T-helper 1 cell (primary cell): ENCODE measurements at places on chromosomes 5 and 9.
A peak's percentile ranks its signal among the peaks of the same experiment; 100 is the strongest.

- no peak for DNase-seq
Observed at GRCh38 chr5:61167382-61167781, 5.1 kb upstream of the SMIM15 start.

DNA sequence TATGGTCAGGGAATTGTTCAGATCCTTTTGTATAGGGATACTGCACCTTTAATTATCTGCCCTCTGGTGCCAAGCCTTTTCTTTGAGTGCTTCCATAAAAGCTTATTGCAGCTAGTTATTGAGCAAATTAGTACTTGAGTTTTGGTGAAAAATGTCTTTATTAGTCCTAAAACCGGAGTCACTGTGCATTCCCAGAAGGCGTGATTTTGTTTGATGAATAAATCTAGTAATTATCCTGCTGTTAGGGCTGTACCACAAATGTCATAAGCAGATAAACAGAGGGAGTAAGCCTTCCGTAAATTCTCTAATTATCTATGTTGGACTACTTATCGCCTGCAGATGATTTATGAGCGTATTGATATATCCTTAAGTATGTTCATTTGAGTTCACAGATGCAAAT lies 620.7 kb upstream of the ARRDC3 start:
- no peak for DNase-seq

DNA sequence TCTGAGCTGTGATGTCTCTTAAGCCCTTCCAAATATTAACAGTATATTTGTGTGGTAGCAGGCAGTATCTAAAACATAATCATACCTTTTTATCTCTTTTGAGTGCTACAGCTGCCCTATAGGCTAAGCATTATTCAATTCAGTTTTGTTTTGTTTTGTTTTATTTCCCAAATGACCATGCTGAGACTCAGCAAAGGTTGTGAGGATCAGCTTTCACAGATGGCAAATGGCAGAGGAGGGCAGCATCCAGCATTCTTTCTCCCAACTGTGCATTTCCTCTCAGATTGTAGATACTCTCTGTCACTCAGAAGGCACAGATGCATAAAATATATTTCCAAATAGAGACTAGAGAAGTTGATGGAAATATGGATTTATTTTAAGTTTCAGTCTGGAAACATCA lies 90.7 kb downstream of the DAPK1 start:
- no peak for DNase-seq

GRCh38 chr5:147507480-147508126 lies 2.3 kb downstream of the DPYSL3 start:
- no peak for DNase-seq

DNA sequence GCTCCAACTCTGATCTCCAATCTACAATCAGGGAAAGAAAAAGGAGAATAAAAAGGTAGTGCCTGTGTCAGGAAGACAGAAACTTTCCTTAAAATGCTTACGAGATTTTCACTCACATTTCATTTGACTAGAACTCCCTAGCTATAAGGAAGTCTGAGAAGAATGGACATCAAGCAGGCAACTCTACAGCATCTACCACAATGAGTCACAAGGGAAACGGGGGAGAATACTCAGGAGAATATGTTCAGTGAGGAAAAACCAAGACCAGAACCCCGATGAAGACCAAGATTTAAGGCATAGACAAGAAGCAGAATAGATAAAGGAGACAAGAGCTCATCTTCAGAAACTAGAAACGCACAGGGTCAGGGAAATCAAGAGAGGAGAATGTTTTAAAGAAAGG lies 9.0 kb upstream of the SETD9 start:
- DNase-seq, result no peak

- DNase-seq, result peak; percentile 51
Observed at GRCh38 chr9:114291064-114291474, 31.8 kb upstream of the ORM1 start.

DNA sequence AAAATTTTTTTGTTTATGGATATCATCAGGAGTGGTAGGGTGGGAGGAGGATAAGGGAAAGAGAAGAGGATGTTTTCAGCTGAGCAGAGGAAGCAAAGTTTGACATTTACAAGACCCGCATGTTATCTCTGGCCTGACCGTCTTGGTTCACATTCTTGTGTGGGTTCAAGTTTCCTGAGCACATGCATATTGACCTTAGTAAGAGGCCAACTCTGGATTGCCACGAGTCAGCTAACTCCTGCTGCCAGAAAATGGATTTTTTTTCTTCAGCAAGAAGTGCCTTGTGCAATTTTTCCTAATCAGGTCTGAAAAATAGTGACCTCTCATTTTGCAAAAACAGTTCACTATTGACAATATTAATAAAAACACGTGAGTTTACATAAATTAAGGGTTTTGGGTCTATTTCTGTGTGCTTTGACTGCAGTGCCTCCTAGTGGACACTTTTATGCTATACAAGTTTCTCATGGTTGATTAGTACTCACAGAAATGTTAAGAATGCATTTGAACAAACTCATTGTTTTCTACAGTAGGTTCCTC lies 27.1 kb upstream of the BASP1 start:
- no peak for DNase-seq

- no peak for DNase-seq
Observed at GRCh38 chr5:112329419-112330090, 89.5 kb downstream of the EPB41L4A start.

- DNase-seq, result no peak
Observed at GRCh38 chr9:237141-237857, 22.6 kb downstream of the DOCK8 start.

DNA sequence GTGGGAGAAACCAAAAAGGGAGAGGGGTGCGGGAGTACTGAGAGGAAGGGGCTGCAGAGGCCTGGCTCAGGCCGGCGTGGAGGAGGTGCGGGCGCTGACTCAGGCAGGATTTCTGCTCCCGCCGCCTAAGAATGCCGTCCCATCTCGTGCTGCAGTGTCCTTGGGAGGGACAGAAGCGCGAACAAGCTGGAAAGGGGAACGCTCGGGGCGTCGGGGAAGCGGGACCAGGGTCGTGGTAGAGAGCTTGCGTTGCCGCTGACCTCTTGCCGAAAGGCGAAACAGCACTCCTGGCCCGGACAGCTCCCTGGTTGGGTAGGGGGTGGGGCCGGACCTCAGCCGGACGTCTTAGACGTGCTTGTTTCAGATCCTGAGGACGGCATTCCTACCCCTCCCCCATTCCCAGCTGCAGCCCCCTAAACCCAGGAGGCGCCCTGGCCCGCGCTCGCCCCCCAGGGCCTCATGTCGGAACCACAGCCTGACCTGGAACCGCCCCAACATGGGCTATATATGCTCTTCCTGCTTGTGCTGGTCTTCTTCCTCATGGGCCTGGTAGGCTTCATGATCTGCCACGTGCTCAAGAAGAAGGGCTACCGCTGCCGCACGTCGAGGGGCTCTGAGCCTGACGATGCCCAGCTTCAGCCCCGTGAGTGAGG lies 1.1 kb downstream of the RELL2 start:
- peak; percentile 15 for DNase-seq

- DNase-seq, result no peak
Observed at GRCh38 chr5:107437154-107437553, 233.6 kb downstream of the EFNA5 start.

- DNase-seq, result no peak
Observed at GRCh38 chr9:107784235-107784958, 294.8 kb upstream of the KLF4 start.

DNA sequence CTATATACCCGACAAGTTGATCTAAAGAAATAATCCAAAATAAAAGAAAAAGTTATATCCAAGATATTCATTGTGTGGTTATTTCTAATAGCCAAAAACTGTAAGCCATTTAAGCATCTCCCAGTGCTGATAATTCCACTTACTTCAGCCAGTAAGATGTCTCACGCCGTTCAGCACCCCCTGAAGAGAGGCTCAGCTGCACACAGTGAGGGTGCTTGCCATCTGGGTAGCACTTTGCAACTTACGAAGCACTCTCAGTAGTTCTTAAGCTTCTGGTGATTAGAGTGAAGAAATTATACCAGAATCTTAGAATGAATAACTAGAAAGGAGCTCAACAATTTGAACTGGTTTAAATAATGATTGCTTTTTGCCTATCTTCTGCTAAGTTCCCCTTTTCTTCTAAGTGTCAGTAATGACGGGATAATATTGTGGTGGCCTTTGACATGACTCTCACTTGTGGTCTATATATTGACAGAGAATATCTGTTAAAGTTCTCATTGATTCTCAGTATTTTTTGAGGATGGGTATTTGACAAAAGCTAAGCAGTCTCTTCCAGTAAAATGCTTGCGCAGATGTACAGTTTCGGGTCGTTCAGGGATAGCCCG lies 26.2 kb upstream of the LTC4S start:
- DNase-seq, result no peak

DNA sequence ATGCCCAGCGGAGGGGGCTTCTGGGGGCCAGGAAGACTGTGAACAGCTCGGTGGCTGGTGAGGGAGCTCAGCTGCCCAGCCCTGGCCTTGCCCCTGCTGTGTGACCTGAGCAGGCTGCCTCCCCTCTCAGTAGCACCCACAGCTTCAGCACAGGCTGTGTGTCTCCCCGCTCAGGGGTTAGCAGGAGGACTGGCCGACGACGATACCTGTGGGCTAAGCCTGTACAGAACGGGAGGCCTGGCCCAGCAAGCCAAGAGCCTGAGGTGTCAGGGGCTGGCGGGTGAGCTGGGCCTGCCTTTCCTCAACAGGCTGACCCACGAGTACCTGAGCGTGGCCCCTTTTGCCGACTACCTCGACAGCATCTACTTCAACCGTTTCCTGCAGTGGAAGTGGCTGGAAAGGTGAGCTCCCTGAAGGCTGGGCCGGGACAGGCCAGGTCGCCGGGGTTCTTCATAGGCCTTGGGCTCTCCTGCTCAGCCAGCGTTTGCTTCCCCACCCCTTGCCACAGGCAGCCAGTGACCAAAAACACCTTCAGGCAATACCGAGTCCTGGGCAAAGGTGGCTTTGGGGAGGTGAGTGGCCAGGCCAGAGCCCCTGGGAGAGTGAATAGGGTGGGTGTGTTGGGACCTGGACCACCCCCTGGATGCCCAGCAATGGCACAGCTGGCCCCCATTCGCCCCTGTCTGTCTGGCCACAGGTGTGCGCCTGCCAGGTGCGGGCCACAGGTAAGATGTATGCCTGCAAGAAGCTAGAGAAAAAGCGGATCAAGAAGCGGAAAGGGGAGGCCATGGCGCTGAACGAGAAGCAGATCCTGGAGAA lies 6.6 kb downstream of the GRK6 start:
- no peak for DNase-seq

GRCh38 chr5:17860660-17861315 lies 226.5 kb downstream of the TAF11L14 start:
- DNase-seq, result no peak

GRCh38 chr5:9437741-9438240 lies 108.1 kb downstream of the SEMA5A start:
- no peak for DNase-seq

- DNase-seq, result no peak
Observed at GRCh38 chr5:63962279-63962678, at the start of gene HTR1A. Gene HTR1A (minus strand): TSS chr5:63962445. CDS start chr5:63961719, 726 bp downstream.

GRCh38 chr5:6455571-6456200 lies 7.0 kb downstream of the UBE2QL1 start:
- no peak for DNase-seq

GRCh38 chr5:158135682-158136179 lies 276.8 kb upstream of the CLINT1 start:
- DNase-seq, result no peak

DNA sequence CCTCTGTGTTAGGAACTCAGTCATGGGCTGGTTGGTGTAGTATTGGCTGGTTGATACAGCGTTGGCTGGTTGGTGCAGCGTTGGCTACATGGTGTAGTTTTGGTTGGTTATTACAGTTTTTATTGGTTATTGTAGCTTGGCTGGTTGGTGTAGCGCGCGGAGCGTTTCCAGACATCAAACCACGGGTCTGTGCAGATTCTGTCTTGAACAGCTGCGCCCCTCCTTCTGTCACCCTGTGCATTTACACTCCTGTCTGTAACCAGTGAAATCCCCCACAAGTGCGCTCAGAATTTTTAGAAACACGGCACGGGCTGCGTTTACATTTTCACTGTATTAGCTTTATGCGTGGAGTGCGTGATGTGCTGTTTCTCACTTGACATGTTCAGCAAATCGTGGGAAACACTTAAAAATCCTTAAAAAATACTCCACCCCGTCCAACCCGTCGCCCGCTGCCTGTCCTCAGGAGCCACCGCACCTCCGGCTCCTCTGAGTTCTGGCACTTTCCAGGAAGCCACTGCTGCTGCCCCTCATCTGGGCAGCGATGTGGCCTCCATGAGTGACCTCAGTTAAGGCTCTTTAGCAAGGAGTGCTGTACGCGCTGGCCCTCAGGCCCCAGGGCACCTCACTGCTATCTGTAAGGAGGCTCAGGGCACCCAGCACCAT lies 20.8 kb downstream of the NKD2 start:
- no peak for DNase-seq

DNA sequence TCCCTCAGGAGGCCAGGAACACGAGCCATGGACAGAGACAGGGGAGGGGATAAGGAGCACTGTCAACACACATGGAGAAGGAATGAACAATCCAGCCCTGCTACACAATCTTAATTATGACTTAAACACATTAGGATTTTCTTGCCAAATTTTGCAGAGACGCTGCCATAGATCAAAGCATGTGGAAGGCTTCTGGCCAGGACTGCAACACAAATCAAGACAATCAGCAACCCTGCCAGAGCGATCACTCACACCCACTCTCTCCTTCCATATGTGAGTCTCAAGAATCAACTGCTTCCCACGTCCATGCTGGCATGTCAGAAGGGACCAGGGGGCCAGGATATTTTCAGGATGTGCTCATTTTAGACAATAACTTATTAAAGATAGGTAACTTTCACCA lies 85.6 kb downstream of the ROR2 start:
- DNase-seq, result no peak

DNA sequence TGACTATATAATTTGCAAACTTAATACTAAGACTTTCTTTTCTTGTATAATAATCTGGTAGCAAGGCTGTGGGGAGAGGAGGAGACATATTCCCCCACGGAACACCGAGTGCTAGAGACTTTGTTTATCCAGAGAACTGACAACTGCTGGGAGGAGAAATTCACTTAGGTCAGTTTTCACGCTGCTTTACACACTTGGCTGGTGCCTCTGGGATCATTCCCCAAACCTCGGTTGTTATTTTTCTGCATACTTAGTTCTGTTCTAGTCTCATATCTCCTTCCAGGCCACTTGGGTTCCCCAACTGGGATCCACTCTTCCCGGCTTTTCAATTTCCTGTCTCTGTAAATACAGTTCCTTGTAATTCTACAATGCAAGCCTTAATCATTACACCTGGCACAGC lies 238.2 kb upstream of the ADAMTS16 start:
- no peak for DNase-seq

DNA sequence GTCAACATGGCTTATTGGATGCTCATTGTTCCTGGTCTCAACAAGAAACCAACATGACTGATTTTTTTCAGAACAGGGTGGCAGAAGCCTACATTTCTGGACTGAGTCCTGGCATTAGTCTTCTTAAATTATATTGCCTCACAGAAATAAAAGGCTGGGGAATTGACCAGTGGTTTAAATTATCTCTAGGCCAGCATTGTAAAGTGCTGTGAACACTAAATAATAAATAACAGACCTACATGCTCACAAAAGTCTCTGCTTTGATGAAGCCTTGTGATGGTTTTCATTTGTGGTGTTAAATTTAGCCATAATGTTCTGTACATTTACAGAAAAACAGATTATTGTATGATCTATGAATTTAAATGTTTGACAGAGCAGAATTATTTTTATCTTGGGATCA lies 44.7 kb upstream of the CD180 start:
- DNase-seq, result no peak

GRCh38 chr9:131700765-131701435 lies 39.0 kb downstream of the RAPGEF1 start:
- DNase-seq, result no peak

- DNase-seq, result no peak
Observed at GRCh38 chr9:127767410-127767809, 11.1 kb downstream of the SH2D3C start.

- DNase-seq, result no peak
Observed at GRCh38 chr9:69173891-69174615, at the start of gene TJP2. Gene TJP2 (plus strand): TSS chr9:69174277. CDS start chr9:69174373, 96 bp downstream.

GRCh38 chr9:98364086-98364485 lies 108.6 kb upstream of the TBC1D2 start:
- DNase-seq, result no peak
